ENCODE measurements at places on chromosomes 4 and X.

- no peak for DNase-seq
These were observed 39.5 kb downstream of the SORBS2 start for GRCh38 chr4:185772391-185773093.

GRCh38 chrX:11944501-11944900 is 186.5 kb downstream of the MSL3 start:
- no peak for DNase-seq

DNA sequence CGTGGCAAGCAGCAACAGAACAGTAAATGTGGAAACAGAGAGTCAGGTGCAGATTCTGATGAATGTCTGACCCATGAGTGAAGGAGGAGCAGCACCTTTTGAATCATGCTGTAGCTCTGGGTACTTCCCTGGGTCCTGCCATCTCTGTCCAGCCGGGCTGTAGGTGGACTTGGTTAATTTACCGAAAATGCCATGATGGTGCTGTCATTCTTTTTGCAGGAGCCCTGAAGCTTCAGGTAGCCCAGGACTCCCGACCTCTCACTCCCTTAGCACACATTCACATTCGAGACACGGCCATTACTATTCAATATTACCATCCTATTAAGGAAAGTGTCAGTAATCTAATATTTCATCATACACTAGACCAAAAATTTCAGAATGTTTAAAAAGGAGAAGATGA is 320.9 kb downstream of the STK32B start:
- no peak for DNase-seq

- no peak for DNase-seq
These were observed 2.8 kb upstream of the LIN54 start for GRCh38 chr4:83013420-83013867.

GRCh38 chrX:78307665-78308064 is 19.7 kb downstream of the CYSLTR1 start:
- no peak for DNase-seq

- no peak for DNase-seq
These were observed 82.4 kb upstream of the ADGRG2 start for GRCh38 chrX:19204636-19205035.

- no peak for DNase-seq
These were observed 488 bp downstream of the NAP1L5 start for GRCh38 chr4:88697141-88697540.

- no peak for DNase-seq
These were observed 49.0 kb upstream of the CLNK start for GRCh38 chr4:10733481-10734062.

DNA sequence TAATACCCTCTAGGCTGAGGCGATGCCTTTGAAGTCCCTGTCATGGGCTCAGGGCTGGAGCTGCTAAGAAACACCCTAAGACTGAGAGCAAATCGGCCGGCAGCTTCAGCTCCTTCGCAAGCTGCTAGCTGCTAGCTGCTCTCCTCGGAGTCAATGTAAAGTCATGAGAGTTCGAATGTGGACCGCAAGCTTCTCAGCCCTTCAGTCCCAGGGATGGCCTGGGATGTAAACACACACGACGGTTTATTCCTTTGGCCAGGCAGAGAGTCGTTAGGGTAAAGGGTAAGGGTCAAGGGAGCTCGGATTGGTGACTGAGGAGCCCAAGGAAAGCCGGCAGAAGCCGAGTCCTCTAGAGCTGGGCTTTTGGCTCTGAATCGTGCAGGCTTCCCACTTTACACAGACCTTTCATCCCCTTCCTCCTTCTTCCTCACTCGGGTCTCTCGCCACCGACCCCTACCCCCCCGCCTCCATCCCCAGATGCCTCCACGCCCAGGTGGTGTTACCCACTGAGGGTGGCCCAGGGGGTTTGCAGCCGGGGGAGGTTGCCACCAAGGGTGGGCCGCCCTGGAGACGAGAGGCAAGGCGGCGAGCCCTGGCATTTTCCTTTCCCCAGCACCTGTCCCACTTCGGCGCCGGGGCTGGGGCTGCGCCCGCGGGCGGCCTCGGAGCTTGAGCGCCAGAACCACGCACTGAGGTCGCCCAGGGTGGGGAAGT is 3.1 kb upstream of the BCORL1 start:
- DNase-seq = no peak

DNA sequence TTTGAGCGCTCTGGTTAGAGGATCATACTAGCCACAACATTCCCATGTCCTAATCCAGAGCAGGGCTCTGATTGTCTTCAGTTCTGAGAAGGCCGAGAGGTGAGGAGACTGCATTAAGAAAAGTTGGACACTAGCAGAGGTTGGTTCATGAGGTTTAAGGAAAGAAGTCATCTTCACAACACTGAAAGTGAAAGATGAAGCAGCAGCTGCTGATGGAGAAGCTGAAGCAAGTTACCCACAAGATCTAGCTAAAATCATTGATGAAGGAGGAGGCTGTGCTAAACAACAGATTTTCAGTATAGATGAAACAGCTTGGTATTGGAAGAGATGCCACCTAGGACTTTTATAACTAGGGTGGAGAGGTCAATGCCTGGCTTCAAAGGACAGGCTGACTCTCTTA is 36.8 kb downstream of the RAP1GDS1 start:
- DNase-seq = no peak

DNA sequence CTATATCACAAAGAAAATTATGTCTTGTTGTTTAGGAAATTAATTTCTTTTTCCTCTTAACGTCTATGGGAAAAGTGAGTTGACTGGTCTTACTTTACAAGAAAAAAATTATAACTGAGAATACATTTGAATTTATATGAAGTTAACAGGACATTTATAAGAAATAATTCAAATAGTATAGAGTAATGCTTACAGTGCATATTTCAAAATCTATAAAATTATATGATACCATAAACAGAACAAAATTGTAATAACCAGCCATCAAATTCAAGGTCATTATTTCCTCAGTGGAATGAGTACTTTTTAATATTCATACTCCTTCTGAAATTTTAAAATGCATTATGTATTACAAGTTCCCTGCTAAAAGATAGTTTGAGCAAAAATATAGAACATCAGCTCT is 884.5 kb downstream of the TECRL start:
- no peak for DNase-seq

GRCh38 chrX:45801554-45801953 is 600.9 kb upstream of the DIPK2B start:
- no peak for DNase-seq

DNA sequence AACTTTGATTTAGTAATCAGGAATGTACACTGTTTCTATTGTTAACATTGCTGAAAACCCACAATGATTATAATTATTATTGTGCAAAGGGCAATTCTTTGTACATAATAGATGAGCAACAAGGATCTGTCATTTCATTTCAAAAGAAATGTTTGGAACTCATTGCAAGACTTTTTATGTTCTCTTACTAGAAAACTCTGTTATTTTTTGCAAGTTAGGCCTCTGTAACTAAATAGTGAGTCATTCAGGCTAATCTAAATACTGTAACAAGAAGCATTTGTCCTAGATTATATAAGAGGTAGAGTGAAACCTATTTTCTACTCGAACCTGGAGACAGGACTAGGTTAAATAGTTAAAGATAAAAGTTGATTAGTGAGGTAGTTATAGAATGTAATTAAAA is 93.2 kb upstream of the FAM47B start:
- no peak for DNase-seq

DNA sequence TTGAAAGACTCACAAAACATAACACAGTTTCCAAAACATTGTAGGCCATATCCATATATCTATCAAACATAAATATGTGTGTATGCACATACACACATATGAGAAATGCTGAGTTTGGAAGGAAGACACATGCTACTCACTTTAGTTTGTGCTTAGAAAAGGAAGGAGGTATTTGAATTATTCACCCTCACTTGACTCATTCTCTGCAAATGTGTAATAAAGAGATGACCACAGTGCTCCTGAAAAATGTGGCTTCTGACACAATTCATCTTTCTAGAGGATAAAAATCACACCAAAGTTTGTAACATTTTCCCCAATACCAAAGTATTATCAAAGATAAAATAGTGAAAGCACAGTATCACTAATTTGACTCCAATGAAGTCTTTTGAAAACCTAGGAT is 950.1 kb downstream of the FAT4 start:
- DNase-seq = no peak

DNA sequence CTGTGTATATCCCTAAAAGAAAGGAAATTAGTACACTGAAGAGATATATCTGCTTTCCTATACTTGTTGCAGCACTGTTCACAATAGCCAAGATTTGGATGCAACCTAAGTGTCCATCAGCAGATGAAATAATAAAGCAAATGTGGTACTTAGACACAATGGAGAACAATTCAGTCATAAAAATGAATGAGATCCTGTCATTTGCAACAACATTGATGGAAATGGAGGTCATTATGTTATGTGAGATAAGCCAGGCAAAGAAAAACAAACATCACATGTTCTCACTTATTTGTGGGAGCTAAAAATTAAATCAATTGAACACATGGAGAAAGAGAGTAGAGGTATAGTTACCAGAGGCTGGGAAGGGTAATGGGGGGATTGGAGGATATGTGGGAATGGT is 611.9 kb downstream of the STPG2 start:
- DNase-seq = no peak

- no peak for DNase-seq
These were observed 43.4 kb downstream of the SHROOM2 start for GRCh38 chrX:9829308-9830267.

- no peak for DNase-seq
These were observed 2.6 kb upstream of the CNOT6L start for GRCh38 chr4:77821775-77822174.

DNA sequence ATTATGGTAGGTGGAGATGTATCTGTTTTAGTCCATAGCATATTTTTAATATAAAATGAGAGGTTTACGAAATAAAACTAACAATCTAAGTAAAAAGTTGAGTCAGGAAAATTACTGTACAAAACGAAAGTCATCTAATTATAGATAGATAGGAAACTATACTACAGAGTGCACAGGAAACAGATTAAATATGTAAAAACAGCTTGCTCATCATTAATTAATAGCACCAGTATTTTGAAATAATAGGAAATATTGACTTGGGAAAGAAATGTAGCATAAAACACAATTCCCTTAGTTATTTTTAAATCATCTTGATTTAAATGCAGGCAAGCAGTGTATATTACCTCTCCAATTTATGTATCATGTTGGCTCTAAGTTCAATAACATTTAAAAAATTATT is 227.9 kb downstream of the GPM6A start:
- DNase-seq = no peak

DNA sequence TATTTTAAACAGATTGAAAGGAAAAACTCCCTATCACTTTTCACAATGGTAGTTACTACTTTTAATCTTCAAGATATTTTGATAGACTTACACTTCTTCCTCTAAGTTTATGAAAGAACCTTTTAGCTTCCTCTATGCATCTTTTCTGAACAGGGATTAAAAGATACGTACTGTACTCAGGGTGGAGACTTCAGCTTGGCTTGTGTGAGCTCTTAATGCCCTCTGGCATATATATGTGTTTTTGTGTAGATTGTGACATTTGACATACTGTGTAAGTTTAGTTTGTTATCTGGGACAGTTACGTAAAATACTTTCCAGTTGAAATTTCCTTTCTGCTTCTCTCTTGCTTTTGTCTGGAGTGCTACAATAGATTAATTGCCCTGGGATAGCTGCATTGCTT is 109.3 kb upstream of the NUDT6 start:
- no peak for DNase-seq

DNA sequence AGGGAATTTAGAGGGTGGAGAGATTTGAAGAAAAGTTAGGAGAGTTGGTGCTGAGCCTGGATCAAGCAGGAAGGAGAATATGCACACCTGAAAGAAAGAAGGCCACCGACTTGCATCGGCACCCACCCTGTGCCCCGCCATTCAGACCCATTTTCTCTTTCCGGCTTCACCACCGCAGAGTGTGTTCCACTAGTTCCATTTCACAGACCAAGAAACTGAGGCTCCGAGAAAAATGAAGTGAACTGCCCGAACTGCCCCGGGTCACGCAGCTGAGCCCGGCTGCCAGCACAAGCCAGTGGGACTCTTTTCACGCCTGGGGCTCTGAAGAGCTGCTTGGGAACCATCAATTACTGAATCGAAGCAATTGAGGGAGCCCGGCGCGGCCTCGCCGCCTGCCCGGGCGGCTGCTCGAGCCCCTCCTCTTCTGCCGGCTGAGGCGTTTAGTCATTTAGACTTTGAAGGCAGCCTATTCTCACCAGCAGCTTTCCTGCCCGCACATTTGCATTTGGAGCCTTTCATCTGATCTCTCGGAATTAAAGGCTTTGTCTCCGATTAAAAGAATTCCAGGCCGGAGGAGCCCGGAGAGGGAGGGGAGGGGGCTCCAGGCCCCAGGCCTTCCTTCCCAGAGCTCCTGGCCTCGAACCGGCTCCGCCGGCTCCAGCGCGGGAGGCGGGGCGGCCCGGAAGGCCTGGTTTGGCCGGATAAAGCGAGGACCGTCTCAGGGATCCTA is 140.2 kb upstream of the PJA1 start:
- no peak for DNase-seq

- DNase-seq = no peak
These were observed 323.5 kb upstream of the CASK start for GRCh38 chrX:42246814-42247213.

DNA sequence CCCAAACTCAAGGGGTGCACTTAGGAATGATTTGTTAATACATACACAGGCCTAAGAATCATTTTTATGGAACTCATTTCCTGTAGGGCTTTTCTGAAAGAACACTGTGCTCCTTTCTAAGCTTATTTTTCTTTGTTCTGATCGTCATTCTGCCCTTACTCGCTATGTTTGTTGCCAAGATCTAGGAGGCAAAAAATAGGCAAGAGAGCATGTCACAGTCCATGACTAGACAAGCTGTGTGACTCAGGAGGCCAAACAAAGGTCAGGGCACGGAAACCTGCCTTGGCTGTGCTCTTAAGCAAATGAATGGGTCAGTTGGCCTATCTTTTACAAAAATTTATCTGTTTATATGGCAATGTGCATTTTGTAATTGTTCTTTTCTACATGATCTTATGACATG is 42.5 kb upstream of the C1GALT1C1 start:
- no peak for DNase-seq

DNA sequence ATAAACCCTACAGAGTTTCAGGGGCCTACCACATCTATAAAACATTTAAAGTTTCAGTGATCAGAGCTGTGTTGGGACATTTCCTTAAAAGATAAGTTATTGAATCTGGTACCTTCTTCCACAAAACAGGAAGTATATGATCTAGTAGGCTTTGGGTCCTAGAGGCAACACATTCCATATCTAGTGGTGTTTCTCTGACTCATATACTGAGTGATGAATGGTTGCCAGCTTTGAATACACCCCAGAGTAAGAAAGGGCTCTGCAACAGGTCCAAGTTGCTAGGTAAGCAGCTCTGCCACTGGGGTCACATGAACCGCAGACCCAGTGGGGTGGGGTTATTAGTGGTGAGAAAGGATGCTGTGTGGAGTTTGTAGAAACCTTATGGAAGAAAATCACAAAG is 32.4 kb upstream of the BLTP1 start:
- DNase-seq = no peak

DNA sequence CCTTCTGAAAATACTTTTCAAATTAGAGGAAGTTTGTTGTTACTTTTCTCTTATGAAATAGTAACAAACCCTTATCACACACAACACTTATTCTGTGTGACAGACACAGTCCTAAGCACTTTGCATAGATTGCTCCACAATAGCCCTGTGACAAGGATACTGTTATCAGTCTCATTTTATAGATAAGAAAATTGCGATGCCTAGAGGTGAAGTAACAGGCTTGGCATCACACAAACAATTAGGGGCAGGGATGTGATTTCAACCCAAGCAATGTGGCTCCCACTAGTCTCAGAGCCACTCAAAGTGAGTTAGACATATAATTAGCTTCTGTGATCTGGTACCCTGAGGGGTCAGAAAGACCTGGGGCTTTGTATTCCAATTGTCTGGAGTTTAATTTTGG is 339.9 kb downstream of the FBXO8 start:
- no peak for DNase-seq

Data from stimulated activated CD4-positive, alpha-beta T cell treated with anti-CD3 and anti-CD28 coated beads, TNF-alpha, amount 100 ng/mL, for 4 hours (primary cell).